ENCODE measurements at places on chromosomes 6 and 20. TPM values are rescaled to one million over a fixed set of nuclear protein-coding genes. Genes with fewer than 3 reads are reported as not detected.

DNA sequence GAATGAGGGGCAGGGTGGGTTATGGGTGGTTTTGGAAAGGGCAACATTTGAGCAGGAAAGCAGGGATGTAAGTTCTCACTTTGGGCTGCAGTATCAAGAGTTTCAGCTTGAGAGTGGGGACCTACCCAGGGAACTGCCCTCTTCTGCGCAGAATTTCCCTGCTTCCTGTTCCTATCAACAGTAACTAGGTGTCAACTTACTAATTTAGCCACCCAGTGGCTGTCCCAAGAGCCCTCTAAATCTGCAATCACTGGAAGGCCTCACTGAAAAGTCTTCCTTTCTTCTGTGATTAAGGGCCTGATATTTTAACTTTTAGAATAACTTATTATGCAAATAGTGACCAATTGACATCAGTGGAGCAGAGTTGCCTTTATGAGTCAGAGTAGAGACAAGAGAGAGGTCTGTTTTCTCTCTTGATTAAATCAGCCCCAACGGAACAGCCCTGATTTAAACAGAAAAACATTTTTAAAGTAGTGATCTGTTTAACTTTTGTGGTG lies 118.2 kb upstream of the RIPOR2 start:
- H3K4me1 ChIP-seq, result peaks cover 48% of the 10 kb centered on the region
- H3K36me3 ChIP-seq, result no peaks in the 10 kb centered on the region
- peak overlapping the region; percentile 65 for H3K27ac ChIP-seq
- no peak overlapping the region for H3K4me3 ChIP-seq
- peak; percentile 88 for DNase-seq

DNA sequence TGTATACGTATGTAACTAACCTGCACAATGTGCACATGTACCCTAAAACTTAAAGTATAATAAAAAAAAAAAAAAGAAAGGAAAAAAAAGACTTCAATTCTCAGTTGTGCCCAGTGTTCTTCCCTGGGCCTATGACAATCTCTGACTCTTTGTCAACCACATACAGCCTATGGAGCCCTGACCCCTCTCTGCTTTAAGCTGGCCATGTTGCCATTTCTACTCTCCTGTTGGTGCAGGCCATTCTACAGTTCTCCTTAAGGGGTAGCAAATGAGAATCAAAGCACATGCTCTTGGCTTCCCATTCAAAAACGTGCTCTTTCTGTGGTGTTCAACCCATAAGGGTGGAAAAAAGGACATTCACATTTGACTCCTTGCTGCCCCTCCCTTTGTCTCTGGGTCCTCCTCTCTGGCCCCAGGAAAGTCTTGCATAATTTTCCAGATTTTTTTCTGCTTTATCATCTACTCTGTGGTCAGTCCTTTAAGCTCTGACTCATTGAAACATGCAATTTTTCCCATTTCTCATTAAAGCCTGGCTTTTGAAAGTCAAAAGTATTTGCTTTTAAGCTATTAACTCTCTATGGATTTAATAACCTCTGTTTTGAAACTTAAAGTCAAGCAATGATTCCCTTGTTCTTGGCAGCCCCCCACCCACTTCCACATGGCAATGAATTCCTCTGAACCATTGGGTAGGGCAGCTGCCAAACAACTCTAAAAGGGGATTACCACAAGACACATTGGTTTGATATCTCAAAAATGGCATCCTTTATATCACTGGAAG lies 208.6 kb upstream of the MCHR2 start:
- no peaks in the 10 kb centered on the region for H3K4me1 ChIP-seq
- H3K4me3 ChIP-seq, result no peak overlapping the region
- no peaks in the 10 kb centered on the region for H3K27me3 ChIP-seq
- peak; percentile 1 for DNase-seq
- H3K27ac ChIP-seq, result no peak overlapping the region
- H3K36me3 ChIP-seq, result no peaks in the 10 kb centered on the region

DNA sequence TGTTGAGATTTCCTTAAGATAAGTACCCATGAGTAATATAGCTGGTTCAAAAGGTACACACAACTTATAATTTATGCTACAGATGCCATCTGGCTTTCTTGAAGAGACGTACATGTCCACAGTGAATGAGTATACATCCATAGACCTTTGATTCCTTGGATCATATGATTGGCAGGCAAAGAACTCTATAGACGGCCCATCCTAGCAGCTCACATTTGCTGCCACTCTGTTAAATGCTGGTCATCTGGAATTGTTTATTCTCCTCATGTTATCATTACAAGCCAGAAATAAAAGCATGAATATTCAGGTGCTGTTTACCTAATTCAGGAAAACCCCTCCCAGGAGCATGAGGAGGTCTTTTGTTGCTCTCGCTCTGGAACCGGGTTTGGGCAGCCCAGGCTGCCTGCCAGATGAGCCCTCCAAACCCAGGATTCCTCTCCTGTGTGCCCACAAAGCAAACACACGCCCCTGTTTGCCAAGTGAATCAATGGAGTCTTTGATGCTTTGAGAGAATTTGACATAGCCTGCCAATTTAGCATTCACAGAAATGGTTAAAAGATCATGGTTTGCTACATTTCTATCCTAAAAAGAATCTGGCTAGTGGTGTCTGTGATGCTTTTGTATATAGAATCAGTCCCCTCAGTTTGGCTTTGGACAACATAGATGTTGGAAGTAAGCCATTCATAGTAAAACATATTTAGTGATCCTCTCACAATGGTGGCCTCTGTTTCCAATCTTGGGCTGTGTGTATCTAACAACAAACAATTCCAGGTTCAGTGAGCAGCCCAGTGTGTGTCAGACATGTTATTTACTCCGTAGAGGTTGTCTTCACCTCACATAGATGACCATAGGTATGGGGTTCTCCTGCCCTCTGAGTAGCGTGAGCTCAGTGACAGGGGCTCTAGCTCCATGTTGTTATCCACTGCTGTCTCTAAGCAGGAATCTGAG lies 17.5 kb upstream of the PLCG1 start:
- H3K4me1 ChIP-seq, result no peaks in the 10 kb centered on the region
- H3K36me3 ChIP-seq, result peaks cover 88% of the 10 kb centered on the region
- DNase-seq, result no peak
- no peak overlapping the region for H3K27ac ChIP-seq
- H3K27me3 ChIP-seq, result no peaks in the 10 kb centered on the region
- no peak overlapping the region for H3K4me3 ChIP-seq

Gene ADAM33
- not detected for total RNA-seq

- no peak overlapping the region for H3K27ac ChIP-seq
- no peak overlapping the region for H3K4me3 ChIP-seq
- H3K27me3 ChIP-seq, result no peaks in the 10 kb centered on the region
- no peaks in the 10 kb centered on the region for H3K4me1 ChIP-seq
Observed at GRCh38 chr20:24277196-24277595, 192.2 kb upstream of the SYNDIG1 start.

DNA sequence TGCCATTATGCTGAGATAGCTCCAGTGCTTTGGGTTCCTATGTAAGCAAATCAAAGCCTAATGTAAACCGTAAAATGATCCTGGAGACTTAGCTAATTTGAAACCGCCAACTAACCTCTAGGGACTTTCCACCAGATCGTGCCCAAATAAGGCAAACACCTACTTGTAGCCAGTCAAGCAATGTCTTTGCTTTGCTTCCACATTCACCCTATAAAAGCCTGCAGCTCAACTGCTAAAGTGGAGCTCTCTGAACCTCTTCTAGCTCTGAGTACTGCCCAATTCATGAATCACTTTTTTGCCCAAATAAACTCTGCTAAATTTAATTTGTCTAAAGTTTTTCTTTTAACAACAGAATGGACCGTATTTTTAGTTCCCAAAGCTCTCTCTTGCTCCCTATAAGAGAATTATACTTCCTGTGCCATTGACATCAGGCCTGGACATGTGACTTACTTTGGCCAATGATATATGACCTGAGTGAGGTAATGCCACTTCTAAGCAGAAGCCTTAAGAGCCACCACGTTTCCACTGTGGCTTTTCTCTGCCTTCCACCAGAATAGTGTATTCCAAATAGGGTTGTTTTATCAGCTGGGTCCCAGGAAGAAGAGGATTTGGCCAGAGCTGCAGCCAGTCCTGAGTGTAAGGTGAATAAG lies 34.8 kb upstream of the PSMF1 start:
- no peaks in the 10 kb centered on the region for H3K36me3 ChIP-seq
- no peaks in the 10 kb centered on the region for H3K4me1 ChIP-seq
- peak; percentile 22 for DNase-seq
- no peak overlapping the region for H3K4me3 ChIP-seq

Gene GTF2H4
- 45.9 TPM for total RNA-seq

DNA sequence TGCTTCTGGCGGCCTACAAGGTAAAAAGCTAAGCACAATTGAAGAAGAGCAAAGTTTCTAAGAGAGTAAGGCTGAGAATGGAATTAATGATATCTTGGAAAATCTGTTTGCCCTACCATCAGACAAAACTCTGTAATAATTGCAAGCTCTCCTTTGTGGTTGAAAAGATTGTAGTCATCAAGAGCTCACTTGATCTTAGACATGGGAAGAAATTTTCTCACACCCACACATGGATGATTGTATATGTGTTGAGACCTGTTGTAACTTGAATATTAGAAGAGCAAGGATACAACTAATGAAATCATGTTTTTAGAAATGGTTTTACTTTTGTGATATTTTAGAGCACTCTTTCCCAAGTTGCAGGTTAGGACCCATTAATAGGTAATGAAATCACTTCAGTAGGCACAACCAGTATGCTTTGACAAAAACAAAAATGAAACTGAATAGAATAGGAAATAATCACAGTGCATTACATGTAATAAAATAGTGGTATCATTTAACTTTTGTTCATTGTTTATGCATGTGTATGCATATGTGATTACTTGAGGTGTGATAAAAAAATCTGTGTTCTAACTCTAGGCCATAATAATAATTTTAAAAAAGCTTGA lies 14.0 kb downstream of the DCBLD1 start:
- H3K4me3 ChIP-seq, result no peak overlapping the region
- no peak overlapping the region for H3K27ac ChIP-seq
- DNase-seq, result no peak
- H3K27me3 ChIP-seq, result no peaks in the 10 kb centered on the region

DNA sequence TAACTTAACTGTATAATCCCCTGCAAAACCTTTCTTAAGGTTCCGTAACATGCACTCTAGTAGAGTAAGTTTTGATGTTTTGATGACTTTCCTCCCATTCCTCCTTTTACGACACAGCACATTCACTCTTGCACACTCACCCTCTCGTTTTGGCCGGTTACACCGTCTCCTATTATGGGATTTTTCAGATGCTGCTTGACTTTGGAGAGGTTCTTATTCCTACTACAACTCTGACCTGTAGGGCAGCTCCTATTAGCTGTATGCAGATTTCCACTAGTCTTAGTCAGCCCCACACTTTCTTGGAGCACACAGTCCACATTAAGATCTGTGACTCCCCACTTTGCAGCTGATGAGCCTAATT lies 223.7 kb upstream of the SYNCRIP start:
- H3K4me3 ChIP-seq, result peak overlapping the region; percentile 38
- H3K27me3 ChIP-seq, result no peaks in the 10 kb centered on the region
- H3K36me3 ChIP-seq, result no peaks in the 10 kb centered on the region

Gene TMEM217
- not detected for total RNA-seq

DNA sequence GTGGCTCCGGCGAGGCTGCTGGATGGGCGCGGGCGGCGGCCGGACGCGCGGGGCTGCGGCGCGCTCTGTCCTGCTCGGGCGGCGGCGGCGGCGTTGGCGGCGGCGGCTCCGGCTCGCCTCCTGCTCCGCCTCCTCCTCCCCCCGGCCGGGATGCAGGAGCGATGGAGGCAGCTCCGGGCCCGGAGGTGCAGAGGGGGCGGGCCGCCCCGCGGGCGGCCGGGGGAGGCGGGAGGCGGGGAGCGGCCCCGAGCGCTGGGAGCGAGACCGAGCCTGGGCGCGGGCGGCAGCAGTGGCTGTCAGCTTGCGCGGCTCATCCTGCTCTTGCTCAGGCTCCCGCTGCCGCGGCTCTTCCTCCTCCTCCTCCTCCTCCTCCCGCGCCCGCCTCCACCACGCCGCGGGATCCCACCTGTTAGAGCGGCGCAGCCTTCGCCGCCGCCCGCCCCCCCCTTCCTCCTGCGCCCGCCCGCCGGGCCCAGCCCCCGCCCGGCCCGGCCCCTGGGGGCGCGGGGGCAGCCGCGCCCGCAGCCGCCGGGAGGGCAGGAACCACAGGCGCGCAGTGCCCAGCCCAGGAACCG lies at the start of gene NOL4L:
NOL4L (minus strand) TSS at position 323 of the 575 bp plus-strand sequence. CDS start 443 bp downstream, outside the sequence.
- H3K27ac ChIP-seq, result no peak within 1 kb of the TSS
- peaks cover 43% of the 10 kb centered on the region for H3K27me3 ChIP-seq
- H3K36me3 ChIP-seq, result no peaks in the 10 kb centered on the region
- no peaks in the 10 kb centered on the region for H3K4me1 ChIP-seq
- H3K4me3 ChIP-seq, result peak within 1 kb of the TSS; percentile 38

- H3K4me3 ChIP-seq, result no peak overlapping the region
- DNase-seq, result no peak
- H3K27ac ChIP-seq, result no peak overlapping the region
- H3K27me3 ChIP-seq, result no peaks in the 10 kb centered on the region
- H3K36me3 ChIP-seq, result no peaks in the 10 kb centered on the region
Observed at GRCh38 chr6:105619971-105620741, 217.3 kb upstream of the PREP start.

- no peak for DNase-seq
- no peak overlapping the region for H3K27ac ChIP-seq
- H3K4me3 ChIP-seq, result no peak overlapping the region
- H3K4me1 ChIP-seq, result no peaks in the 10 kb centered on the region
Observed at GRCh38 chr6:23269436-23269835, 700.1 kb downstream of the HDGFL1 start.

- peaks cover 16% of the 10 kb centered on the region for H3K4me1 ChIP-seq
- DNase-seq, result peak; percentile 38
- H3K27me3 ChIP-seq, result peaks cover 95% of the 10 kb centered on the region
- no peak overlapping the region for H3K27ac ChIP-seq
- H3K4me3 ChIP-seq, result no peak overlapping the region
Observed at GRCh38 chr20:20370094-20370575, 2.2 kb downstream of the INSM1 start.

Gene ID4
- total RNA-seq, result 29.3 TPM

GRCh38 chr6:6707143-6707542 lies 118.6 kb downstream of the LY86 start:
- H3K27ac ChIP-seq, result no peak overlapping the region
- no peaks in the 10 kb centered on the region for H3K27me3 ChIP-seq
- no peaks in the 10 kb centered on the region for H3K4me1 ChIP-seq
- no peak for DNase-seq
- H3K36me3 ChIP-seq, result no peaks in the 10 kb centered on the region

- H3K27ac ChIP-seq, result no peak overlapping the region
- DNase-seq, result no peak
- no peak overlapping the region for H3K4me3 ChIP-seq
- H3K36me3 ChIP-seq, result peaks cover 82% of the 10 kb centered on the region
- H3K27me3 ChIP-seq, result no peaks in the 10 kb centered on the region
Observed at GRCh38 chr20:58905236-58905635, 52.7 kb downstream of the GNAS start.

Measured in A673 (cell line).